Pancreas (tissue), 10 donors: ENCODE measurements at places on chromosomes 2 and 18.

GRCh38 chr18:75200605-75201280 is 8.2 kb downstream of the PTGR3 start:
- H3K36me3 ChIP-seq = no peaks in the 10 kb centered on the region
- peak overlapping the region; percentile 67 for H3K27ac ChIP-seq
- H3K4me3 ChIP-seq = no peak overlapping the region
- peaks cover 26% of the 10 kb centered on the region for H3K4me1 ChIP-seq

DNA sequence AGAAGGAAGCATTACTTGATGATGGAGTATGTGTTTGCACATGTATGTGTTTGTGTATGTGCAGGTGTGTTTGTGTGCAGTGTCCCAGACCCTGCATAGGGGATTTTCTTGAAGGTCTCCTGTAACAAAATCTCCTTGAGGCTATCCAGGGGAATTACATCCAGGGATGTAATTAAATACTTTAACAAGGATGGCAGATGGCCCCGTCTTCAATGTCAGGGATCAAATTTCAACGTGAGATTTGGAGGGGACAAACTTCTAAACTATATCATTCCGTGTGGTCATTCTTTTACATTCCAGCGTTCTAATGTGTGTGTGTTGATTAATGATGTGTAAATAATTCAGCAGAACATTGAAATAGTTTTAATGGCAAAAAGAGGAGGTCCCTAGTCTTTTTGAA is 3.3 kb downstream of the UGT1A9 start:
- H3K4me1 ChIP-seq = no peaks in the 10 kb centered on the region
- no peaks in the 10 kb centered on the region for H3K27me3 ChIP-seq
- H3K4me3 ChIP-seq = no peak overlapping the region
- H3K36me3 ChIP-seq = no peaks in the 10 kb centered on the region
- no peak for DNase-seq

GRCh38 chr2:17911491-17912260 is 33.2 kb downstream of the KCNS3 start:
- no peaks in the 10 kb centered on the region for H3K36me3 ChIP-seq
- no peak for DNase-seq
- no peaks in the 10 kb centered on the region for H3K4me1 ChIP-seq
- H3K4me3 ChIP-seq = no peak overlapping the region
- no peaks in the 10 kb centered on the region for H3K27me3 ChIP-seq

DNA sequence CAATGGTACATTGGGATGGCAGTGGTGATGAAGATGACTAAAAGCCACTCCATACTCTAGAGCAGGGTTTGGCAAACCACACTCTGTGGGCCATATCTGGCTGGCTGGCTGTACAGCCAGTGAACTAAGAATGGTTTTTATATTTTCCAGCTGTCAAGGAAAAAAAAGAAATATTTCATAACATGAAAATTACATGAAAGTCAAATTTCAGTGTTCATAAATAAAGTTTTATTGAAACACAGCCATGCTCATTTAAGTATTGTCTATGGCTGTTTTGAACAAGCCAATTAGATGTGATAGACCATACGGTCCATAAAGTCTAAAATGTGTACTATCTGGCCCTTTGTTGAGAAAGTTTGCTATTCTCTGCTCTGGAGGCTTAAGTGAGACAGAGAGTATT is 1.5 kb downstream of the TTC21B start:
- DNase-seq = no peak
- peaks cover 3% of the 10 kb centered on the region for H3K36me3 ChIP-seq
- no peak overlapping the region for H3K27ac ChIP-seq
- no peaks in the 10 kb centered on the region for H3K27me3 ChIP-seq

DNA sequence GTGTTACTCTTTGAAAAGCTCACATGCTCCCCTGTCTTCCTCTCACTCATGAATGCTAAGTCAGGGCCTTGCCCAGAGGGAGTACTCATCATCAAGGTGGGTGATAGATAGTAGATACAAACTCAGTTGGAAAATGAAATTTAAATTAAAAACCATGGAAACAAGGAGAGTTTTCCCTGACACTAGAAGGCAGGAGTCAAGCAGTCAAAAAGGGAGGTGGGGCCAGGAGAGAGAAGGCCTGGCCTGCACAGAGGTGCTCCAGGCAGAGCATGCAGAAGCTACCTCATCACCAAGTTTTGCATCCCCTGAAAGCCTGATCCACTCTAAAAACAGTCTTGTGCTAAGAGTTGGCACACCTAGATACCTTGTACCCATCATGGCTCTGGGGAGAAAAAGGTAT is 143.7 kb downstream of the MYO5B start:
- H3K27ac ChIP-seq = no peak overlapping the region
- H3K4me1 ChIP-seq = no peaks in the 10 kb centered on the region
- no peak overlapping the region for H3K4me3 ChIP-seq
- no peak for DNase-seq
